ENCODE measurements at places on chromosomes 1 and 21.

GRCh38 chr1:67687198-67687545, 2.2 kb downstream of the GADD45A start:
- DNase-seq: no peak

- DNase-seq: no peak
These were observed 20.2 kb downstream of the CCDC18 start for GRCh38 chr1:93200714-93201113.

GRCh38 chr21:43966946-43967512, 45.1 kb upstream of the TRAPPC10 start:
- no peak for DNase-seq

GRCh38 chr1:27366411-27367159, at the start of gene MAP3K6:
TSS of gene MAP3K6 (minus strand) at chr1:27366961. CDS start at chr1:27366597, 364 bp downstream.
- no peak for DNase-seq

- no peak for DNase-seq
These were observed 189.4 kb upstream of the KCTD3 start for GRCh38 chr1:215377746-215378145.

DNA sequence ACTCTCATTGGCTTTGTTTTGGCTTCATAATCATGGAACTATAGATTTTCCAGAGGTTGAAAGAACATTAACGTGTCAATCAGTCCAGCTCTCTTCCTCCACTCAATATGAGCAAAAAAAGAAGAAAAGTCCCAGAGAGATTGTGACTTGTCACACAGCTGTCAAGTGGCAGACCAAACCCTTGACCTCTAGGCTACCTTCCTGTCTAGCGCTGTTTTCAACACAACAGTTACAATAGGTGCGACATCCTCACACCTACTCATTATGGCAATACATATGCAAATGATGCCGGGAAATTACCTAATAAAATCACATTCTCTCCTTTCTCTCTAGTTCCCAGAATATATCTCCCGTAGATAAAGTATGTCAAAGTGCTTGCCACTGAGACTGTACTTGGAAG, 1.1 kb downstream of the WARS2 start:
- DNase-seq: no peak

DNA sequence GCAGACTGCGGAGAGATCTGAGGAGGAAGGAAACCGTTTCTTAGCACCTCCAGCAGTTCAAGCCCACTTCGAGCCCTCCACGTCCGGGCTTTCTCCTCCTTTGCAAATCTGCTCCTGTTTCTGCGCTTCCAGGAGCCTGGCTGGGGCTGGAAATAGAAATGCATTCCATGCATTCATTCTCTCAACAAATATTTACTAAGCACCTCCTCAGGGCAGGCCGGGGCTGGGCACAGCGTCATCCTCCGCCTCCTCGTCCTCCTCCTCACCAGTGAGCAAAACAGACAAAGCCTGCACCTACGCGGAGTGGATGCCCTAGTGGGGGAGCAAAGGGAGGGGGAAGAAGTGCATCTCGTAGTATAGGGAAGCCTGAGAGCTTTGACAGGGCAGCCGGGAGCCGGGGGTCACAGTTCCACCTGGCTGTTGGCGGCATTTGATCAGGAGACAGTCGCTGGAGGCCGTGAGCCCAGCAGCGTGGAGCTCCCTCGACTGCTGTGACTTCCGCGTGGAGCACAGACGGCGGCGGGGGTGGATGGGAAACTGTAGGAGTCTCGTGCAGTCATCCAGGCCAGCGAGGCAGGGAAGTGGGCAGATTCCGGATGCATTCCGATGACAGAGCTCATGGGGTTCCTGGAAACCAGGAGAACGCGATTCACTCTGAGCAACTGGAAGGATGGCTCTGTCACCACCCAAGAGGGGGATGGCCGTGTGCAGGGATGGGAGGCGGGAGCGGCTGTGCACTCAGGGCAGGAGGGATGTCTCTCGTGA, 93.5 kb downstream of the SIK1 start:
- DNase-seq: peak; percentile 56

- DNase-seq: no peak
These were observed at the start of gene FCGR3A for GRCh38 chr1:161549652-161550051. TSS of gene FCGR3A (minus strand) at chr1:161549818. CDS start at chr1:161549736, 82 bp downstream.

- peak; percentile 22 for DNase-seq
These were observed 203.4 kb downstream of the CRB1 start for GRCh38 chr1:197471248-197471985.

GRCh38 chr1:28965271-28965870, 51.0 kb downstream of the EPB41 start:
- DNase-seq: no peak

GRCh38 chr1:3742439-3743298, 9.6 kb upstream of the CCDC27 start:
- DNase-seq: peak; percentile 45

DNA sequence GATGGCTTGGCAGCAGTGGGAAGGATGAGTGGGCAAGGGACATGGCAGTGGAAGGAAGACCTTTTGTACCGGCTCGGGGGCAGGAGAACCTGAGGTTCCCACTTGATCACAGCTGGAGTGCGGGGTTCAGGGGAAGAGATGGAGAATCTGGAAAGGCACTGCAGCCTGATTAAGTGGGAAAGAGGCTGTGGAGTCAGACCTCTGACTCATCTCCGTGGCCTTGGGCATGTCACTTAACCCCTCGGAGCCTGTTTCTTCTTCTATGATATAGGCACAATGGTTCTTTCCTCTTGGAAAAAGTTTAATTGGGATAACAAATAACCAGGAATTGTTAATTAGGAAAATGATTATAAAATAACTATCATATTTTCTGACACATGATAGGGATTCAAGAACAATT, 13.1 kb upstream of the TMEM61 start:
- DNase-seq: no peak

Data from posterior cingulate gyrus (tissue), 11 donors.